NCI-H510A treated with DMSO at 0.1 percent for 48 hours (cell line): ENCODE measurements at places on chromosomes 13 and 19.

DNA sequence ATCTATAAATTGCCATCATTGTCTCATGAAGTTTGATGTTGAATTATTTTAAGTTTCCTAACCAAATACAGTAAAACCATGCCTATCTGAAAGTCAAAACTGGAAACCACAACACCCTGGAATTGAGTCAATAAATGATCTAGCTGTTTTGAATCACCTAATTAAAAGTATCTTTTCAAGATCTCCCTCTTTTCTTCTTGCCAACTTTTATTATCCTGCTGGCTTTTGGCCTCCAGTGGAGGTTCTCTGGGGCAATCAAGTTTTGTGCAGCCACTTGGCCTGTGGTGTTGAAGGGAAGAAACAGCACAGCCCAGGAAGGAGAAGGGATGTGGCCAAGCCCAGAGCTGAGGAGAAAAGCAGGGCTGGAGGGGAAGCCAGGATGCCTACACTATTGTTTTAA is 255.4 kb downstream of the COG6 start:
- DNase-seq = no peak

DNA sequence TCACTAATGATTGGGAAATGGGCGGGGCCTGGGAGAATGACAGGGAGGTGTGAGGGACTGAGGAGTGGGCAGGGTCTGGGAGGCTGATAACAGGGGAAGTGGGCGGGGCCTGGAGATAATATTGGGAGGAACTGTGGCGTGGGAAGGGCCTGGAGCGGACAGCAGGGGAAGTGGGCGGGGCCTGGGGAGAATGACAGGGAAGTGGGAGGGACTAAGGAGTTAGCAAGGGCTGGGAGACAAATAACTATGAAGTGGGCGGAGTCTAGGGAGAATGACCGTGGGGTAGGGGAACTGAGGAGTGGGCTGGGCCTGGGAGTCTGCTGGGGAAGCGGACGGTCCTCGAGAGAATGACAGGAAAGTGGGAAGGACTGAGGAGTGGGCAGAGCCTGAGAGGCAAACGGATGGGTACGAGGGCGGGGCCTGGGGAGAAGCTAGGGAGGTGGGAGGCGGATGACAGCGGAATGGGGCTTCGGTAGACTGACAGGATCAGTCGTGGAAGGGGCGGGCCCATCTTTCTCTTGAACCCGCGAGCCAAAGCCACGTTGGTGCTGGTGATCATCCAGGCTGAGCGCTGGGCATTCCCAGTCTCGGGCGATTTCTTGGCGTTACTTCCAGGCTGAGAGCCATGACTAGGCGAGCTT is 14.0 kb upstream of the TUBB4A start:
- no peak for DNase-seq

- DNase-seq = no peak
These were observed 45.7 kb downstream of the CD320 start for GRCh38 chr19:8262431-8262830.

DNA sequence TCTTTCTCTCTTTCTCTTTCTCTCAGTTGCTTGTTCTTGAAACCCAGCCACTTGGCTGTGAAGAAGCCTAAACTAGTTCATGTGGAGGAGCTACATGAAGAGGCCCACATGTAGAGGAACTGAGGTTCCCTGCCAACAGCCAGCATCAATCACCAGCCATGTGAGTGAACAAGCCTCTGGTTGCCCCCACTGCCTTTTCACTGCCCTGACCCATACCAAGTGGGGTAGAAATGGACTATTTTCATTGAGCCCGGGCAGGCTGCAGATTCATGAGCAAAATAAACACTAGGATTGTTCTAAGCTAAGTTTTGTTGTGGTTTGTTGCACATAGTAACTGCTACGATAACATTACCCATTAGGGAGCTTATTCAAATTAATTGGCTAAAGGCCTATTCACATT is 78.7 kb upstream of the FAM216B start:
- DNase-seq = no peak

DNA sequence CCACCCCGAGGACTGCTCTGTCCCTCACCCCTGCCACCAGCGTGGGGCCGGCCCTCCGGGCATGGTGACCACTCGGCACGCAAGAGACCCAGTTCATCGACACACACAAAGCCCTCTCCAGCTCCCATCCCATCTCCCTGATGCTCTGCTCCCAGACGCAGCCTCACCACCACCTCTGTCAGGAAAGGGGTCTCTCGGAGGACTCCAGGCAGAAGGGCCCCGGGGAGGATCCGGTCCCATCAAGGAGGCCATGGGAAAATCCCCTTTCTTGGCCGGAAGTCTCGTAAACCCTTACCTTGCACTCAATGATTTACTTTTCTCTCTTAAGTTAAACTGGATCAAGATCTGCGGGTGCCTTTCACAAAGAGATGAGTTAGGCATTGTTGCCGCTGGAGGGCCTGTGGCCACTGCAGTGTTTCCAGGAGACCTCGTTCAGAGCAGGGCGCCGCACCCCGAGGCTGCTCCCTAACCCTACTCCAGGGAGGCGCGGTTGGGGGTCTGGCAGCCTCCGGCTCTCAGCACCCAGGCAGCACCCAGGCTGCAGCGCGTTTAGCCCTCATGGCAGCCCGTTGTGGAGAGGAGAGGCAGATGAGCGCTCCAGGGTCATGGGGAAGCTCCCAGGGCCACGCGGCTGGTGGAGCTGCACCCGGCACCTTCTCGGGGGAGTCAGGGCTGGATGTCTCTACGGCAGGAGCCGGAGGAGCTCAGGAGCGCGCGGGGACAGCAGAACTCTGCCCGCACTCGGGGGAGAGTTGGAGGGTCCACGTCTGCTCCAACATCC is 31.0 kb downstream of the C2CD4C start:
- no peak for DNase-seq

- no peak for DNase-seq
These were observed 375.9 kb downstream of the EFNB2 start for GRCh38 chr13:106159295-106160195.

GRCh38 chr19:28631961-28632360 is 581.0 kb downstream of the UQCRFS1 start:
- DNase-seq = no peak

DNA sequence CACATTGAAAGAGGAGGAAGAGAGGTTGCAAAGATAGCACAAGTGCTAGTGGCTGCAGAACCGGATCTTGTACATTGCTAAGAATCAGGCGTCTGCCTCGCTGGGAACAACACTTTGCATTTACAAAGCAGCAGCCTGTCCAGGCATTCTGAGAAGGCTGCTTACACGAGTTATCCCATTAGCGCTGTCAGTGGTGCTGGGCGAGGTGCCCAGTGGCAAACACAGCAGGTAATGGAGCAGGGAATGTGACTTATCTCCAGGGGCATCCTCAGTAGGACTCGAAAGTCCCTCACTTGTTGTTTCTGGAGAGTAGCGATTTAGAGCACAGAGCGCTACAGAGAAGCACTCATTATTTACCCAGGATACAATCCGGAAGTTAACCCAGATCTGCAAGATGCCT is 209.6 kb downstream of the OLFM4 start:
- DNase-seq = peak; percentile 59

GRCh38 chr13:23790577-23791170 is 98.5 kb downstream of the MIPEP start:
- no peak for DNase-seq

DNA sequence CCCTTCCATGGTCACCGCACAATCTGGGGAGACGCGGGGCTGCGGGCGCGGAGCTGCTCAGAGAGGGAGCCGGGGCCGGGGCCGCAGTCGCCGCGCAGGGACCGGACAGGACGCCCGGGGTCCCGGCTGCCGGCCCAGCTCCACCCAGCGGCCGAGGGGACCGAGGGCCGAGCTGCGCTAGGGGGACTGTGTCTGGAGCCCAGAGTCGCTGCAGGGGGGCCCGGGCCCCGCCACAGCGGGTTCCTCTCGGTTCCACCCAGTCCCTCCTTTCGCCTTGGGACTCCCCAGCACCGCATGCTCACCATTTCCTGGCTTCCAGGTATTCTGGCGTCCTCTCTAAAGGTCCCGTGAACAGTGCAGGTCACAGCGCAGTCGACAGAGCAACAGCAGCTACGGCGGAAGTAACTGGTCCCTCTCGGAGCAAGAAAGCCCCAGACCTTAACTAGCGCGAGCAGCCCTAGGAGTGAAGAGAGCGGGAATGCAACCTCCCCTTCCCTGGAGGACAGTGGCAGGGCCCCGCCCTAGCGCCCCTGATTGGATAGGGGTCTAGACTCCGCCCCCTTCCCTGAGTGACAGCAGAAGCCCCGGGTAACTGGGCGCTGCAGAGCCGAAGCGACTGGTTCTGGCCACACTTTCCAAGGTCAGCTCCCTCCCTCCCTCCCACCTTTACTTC is at the start of gene ZNF878:
ZNF878 (minus strand) TSS at position 465 of the 673 bp plus-strand sequence; CDS start at position 305, 160 bp downstream.
- DNase-seq = peak; percentile 94

DNA sequence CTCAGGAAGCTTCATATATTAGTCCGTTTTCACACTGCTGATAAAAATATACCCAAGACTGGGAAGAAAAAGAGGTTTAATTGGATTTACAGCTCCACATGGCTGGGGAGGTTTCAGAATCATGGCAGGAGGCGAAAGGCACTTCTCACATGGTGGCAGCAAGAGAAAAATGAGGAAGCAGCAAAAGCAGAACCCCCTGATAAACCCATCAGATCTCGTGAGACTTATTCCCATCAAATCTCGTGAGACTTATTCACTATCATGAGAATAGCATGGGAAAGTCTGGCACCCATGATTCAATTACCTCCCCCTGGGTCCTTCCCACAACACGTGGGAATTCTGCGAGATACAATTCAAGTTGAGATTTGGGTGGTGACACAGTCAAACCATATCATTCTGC is 23.1 kb downstream of the FLT3 start:
- DNase-seq = no peak

DNA sequence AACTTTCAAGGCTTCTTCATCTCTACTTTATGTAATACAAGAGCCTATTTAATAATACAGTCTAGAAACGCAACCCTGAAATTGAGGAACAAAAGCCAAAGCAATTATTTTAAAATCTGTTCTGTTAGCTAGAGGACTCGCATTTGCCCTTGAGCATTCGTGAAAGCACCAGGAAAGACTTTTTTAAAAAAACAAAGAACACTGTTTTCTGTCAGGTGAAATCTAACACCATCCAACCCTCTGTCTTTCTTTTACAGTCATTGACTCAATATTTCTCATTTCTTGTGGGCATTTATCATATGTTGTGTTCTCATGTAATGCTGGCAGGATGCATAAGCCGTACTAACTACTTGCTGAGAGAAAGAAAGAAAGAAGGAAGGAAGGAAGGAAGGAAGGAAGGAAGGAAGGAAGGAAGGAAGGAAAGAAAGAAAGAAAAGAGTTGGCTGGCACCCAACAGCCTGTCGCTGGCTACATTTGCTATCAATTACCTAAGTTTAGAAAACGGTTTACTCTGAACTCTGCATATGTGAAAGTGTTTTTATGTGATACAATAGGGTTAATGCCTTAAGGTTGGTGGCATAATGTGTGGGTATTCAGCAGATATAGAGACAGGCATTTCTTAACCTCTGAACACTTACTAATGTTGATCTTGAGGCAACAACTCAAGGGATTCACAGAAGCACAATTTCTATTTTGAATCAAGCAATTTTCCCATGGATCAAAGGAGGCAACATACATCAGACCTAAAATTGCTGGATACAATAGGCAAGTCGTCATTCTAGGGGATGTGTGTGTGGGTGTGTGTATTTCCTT is 445.4 kb downstream of the DCT start:
- DNase-seq = no peak

DNA sequence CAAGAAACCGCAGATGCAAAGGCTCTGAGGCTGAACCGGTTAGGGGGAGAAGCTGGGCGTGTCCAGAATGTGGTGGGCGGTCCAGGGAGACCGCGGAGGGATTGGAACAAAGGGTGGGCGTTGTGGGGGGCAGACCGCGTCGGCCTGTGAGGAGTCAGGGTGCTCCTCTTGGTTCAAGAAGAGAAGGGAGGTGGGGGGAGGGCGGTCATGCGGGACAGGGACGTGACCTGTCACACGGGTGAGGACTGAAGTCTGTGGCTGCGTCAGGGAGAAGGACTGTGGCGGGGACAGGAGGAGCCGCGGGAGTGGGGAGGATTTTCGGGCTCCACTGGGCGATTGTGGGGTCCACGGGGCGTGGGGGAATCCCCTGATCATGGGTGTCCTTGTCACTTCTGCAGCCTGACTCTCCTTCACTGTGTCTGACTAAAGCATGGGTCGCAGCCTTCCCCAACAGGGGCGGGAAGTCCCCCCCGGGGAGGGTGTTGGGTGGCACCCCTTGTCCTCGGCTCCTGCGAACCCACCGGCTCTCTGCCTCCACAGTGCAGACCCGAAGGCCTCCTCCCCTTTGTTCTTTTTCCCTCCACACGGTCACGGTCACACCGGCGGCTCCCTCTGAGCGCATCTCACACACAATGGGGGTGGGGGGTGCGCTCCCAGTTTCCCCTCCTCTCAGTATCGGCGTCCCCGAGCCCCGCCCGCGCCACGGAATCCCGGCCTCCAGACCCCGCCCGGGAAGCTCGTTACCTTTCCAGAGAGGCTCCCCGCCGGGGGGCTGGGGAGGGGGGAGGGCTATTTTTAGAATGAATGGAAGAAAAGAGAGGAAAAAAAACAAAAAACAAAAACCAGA is 16.4 kb upstream of the KCNN1 start:
- DNase-seq = peak; percentile 73

DNA sequence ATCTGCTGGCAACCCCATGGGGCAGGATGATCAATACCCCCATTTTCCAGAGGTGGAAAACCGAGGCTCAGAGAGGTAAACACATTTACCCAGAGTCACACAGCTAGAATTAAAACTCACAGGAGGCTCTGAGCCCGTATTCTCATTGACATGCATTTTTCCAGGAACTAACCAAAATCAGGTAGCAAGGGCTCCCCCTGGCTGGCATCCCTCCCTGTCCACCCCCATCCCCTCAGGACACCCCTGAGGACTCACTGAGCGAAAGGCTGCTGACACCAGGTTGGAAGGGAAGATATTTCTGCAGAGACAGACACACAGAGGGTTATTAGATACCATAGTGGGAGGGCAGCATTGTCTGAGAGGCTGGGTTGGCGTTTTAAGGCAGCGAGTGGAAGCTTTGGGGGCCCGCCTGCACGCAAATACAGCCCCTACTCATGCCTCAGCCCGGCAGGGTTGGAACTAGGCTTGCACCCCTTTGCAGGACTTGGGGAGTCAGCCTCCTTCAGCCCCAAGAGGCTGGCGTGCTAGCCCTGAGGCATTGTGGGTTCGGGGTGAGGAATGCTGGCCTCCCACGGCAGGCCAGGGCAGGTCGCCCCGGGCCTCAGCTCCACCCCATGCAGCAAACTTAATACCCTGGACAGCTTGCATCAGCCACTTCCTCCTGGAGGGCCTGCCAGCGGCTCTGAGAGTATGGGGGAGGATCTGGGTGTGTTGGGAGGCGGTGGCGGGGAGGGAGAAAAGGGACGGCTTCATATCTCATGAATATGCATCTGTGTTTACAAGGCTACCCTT is 3.9 kb downstream of the SLC1A5 start:
- peak; percentile 92 for DNase-seq
